Suprapubic skin (tissue), 4 donors: ENCODE measurements at places on chromosomes 4 and X. TPM values are rescaled to one million over a fixed set of nuclear protein-coding genes. Genes with fewer than 3 reads are reported as not detected.

GRCh38 chr4:139171876-139172691, 4.9 kb downstream of the ELF2 start:
- DNase-seq = no peak
- H3K4me3 ChIP-seq = no peak overlapping the region
- peaks cover 33% of the 10 kb centered on the region for H3K4me1 ChIP-seq
- H3K27me3 ChIP-seq = no peaks in the 10 kb centered on the region
- no peak overlapping the region for H3K27ac ChIP-seq

The TSPAN5 gene
- total RNA-seq = 33.4 TPM

DNA sequence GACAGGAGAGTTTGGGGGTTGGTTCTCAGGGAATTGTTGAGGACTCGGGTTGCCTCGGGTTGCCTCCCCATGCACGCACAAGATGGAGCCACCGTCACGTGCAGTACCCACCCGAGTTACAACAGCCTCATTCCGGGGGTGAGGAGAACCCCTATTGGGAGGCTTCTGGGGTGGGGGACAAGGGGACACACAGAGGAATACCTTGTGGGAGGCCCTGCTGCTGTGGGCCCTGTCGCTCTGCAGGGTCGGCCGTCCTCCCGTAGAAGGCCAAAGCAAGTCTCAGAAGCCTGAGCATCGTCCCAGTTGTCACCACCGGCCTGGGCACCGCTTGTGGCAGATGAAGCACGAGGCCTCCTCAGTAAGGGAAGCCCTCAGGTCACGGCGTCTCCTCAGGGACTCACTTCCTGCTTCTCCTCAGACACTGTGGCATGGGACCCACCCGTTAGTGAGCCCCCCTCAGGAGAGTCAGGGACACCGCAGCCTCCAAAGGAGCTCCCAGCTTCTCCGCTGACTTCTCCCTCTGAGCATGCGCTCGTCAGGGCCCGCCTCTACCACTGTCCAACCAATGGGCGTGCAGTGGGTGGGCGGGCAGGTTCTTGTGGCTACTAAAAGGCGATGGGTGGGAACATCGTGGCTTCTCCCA, at the start of gene CT55:
CT55 (minus strand) TSS at position 522 of the 643 bp plus-strand sequence; CDS start at position 295, 227 bp downstream.
- no peak within 1 kb of the TSS for H3K4me3 ChIP-seq
- H3K36me3 ChIP-seq = no peaks in the 10 kb centered on the region
- H3K4me1 ChIP-seq = no peaks in the 10 kb centered on the region
- H3K27me3 ChIP-seq = no peaks in the 10 kb centered on the region
- no peak for DNase-seq
- no peak within 1 kb of the TSS for H3K27ac ChIP-seq

DNA sequence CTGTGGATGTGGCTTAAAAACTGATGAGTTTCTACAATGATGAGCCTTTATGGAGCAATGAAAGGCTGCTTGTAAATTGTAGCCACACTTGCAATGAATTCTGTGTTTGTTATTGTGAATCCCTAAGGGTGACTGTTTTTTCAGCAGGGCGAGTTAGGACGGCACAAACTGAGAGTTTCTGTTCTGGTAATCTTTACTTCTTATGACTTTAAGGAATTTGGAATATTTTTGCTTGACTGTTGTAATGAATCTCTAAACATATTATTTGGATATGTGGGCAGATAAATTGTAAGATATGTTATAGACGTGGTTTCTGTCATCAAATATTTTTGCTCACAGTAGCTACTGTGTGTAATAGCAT, 22.2 kb downstream of the RBPJ start:
- H3K4me3 ChIP-seq = no peak overlapping the region
- no peak overlapping the region for H3K27ac ChIP-seq
- no peaks in the 10 kb centered on the region for H3K36me3 ChIP-seq
- H3K27me3 ChIP-seq = no peaks in the 10 kb centered on the region

DNA sequence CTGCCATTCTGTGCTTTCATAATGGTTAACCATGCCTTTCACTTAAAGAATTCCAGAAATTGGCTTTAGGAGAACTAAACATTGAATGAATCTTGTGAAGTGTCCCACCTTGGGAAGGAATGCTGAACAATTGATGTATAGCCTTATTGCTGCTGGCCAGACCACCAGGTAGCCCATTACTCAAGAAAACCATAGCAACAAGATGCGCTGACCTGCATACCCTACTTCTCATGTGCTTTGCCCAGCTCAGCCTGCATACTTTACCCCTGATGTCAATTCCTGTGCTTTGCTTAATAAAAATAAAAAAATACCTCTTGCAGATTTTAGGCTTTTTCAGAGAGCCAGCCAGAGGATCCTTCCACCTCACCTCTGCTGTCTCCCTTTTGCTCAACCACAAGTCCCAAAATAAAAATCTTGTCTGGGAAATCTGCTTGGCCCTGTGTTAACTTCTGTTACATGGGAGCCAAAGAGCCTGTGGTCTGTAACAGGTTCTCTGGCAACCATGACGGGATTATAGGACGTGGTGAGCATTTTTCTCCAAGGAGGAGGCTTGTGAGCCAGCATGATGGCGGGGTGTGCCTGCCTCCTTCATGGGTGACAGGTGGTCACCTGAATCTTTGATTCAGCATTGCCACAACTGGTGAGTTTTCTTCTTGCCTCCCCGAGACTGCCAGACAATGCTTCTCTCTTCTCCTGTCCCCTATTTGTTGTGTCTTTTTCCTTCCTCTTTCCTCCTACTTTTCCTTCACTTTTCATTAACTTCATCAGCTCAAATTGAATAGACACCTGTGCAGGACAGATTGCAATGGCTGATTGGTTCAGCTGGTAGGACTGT, 106.8 kb downstream of the ARSJ start:
- H3K36me3 ChIP-seq = no peaks in the 10 kb centered on the region
- DNase-seq = no peak
- H3K27ac ChIP-seq = no peak overlapping the region
- no peaks in the 10 kb centered on the region for H3K27me3 ChIP-seq
- H3K4me3 ChIP-seq = no peak overlapping the region

DNA sequence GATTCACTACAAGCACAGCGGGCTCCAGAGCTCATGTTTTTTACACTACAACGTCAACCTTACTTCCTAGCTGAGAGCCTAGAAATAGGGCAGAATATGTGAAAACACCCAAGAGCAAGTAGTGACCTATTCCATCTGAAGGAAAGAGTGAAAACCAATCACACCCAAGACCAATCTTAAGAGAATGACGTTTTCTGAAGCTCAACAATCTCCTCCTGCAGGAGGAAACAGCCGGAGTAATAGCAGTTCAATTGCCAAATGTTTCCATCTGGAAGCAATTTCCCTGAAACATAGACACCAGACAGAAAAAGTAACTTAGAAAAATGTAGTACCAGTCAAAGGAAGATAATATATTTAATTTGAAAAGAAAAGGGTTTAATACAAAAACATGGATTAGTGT, 142.4 kb downstream of the ANXA5 start:
- no peak for DNase-seq
- H3K27me3 ChIP-seq = no peaks in the 10 kb centered on the region
- no peaks in the 10 kb centered on the region for H3K36me3 ChIP-seq
- H3K4me1 ChIP-seq = no peaks in the 10 kb centered on the region
- no peak overlapping the region for H3K27ac ChIP-seq

DNA sequence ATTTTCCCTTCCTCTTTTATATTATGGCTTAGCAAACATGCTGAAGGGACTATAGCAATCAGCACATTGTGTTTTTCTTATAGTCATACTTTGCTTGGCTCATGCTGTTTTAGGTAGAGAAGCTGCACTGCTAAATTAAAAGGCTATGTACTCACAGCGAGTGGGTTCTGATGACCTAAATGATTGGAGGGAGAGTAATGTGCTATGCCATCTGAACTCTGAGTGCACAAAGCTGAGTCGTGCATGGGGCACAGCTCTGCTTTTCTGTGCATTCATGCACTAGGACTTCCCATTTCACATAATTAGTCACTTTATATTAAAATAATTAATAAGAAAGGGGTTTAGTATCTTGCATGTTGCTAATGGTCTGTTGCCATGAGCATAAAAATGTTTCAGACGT, 132.7 kb upstream of the ADGRL3 start:
- H3K27ac ChIP-seq = no peak overlapping the region
- H3K4me1 ChIP-seq = no peaks in the 10 kb centered on the region
- H3K36me3 ChIP-seq = no peaks in the 10 kb centered on the region
- H3K4me3 ChIP-seq = no peak overlapping the region

- H3K27me3 ChIP-seq = no peaks in the 10 kb centered on the region
- no peaks in the 10 kb centered on the region for H3K36me3 ChIP-seq
- H3K27ac ChIP-seq = no peak overlapping the region
- no peak for DNase-seq
- no peak overlapping the region for H3K4me3 ChIP-seq
Observed at GRCh38 chr4:15488136-15488535, 18.5 kb downstream of the CC2D2A start.

- no peaks in the 10 kb centered on the region for H3K27me3 ChIP-seq
- no peaks in the 10 kb centered on the region for H3K4me1 ChIP-seq
- H3K27ac ChIP-seq = no peak overlapping the region
- no peaks in the 10 kb centered on the region for H3K36me3 ChIP-seq
Observed at GRCh38 chr4:88878642-88879041, 178.3 kb downstream of the FAM13A start.

- DNase-seq = no peak
- no peaks in the 10 kb centered on the region for H3K4me1 ChIP-seq
- no peaks in the 10 kb centered on the region for H3K27me3 ChIP-seq
- no peak overlapping the region for H3K27ac ChIP-seq
- no peaks in the 10 kb centered on the region for H3K36me3 ChIP-seq
- H3K4me3 ChIP-seq = no peak overlapping the region
Observed at GRCh38 chr4:16665942-16666551, 232.4 kb downstream of the LDB2 start.

The CENPVL1 gene
- not detected for total RNA-seq

DNA sequence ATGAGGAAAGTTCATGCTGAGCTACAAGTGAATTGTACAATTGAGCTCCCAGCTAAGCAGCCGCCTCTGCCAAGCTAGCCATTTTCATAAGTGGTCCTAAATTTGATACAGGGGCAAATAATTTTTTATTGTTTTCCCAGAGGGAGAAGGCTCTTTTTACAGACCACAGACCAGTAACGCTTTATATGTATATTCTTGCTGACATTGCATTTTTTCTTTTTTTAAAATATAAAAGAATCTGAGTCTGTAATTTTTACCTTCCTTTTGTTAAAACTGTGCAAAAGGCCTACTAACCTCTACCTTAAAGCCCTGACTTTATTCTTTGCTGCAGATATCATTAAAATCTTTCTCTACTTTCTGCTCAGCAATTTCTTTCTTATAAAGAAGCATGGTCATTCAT, 501.2 kb upstream of the INTU start:
- DNase-seq = no peak
- H3K36me3 ChIP-seq = no peaks in the 10 kb centered on the region
- no peaks in the 10 kb centered on the region for H3K27me3 ChIP-seq
- no peaks in the 10 kb centered on the region for H3K4me1 ChIP-seq
- no peak overlapping the region for H3K27ac ChIP-seq

DNA sequence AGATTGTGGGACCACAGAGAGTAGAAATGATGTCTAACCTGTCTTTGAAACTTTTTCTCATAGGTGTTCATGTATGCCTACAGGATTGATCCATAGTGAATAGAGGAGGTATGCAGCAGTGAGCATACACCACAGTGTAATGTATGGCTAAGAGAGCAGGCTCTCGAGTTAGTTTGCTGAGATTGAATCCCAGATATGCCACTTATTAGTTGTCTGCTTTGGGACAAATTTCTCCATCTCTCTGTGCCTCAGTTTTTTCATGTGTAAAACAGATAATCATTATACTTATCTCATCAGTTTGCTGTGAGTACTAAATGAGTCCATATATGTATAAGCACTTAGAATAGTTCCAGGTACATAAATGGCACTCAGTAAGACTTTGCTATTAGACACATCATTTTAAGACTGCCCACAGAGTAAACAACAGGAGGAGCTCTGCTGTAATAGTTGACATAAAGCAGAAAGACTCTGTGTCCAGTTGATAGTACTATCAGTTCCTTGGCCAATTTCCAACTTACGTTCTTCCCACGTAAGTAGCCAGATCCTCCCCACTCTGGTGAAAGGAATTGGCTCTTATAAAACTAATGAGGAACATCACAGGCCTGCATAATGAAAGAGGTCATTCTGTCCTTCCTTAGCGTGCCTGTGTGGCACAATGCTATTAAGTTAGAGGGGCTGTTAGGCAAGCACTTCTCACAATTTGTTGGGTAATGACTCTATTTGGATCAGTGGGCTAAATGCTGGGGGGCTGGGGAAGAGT, 20.7 kb upstream of the RNF150 start:
- no peak overlapping the region for H3K27ac ChIP-seq
- DNase-seq = no peak
- no peaks in the 10 kb centered on the region for H3K27me3 ChIP-seq
- H3K4me1 ChIP-seq = no peaks in the 10 kb centered on the region
- no peaks in the 10 kb centered on the region for H3K36me3 ChIP-seq
- H3K4me3 ChIP-seq = no peak overlapping the region

DNA sequence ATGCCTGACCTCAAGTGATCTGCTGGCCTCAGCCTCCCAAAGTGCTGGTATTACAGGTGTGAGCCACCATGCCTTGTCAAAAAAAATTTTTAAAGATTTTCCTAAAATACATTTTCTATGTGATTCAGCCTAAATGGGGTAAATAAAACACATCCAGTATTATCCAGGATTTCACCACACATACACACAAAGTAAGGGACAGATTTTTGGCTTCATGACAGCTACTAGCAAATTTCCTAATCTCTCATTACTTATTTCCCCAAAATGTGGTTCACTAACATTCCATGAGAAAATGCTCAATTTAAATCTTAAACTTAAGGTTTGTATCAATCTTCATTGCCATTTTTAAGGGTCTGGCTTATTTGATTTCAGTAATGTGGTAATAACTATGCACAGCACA, 348.5 kb upstream of the INTU start:
- no peaks in the 10 kb centered on the region for H3K36me3 ChIP-seq
- DNase-seq = no peak
- H3K27ac ChIP-seq = no peak overlapping the region
- no peak overlapping the region for H3K4me3 ChIP-seq
